ENCODE measurements at places on chromosomes 2 and 18.

GRCh38 chr18:51195451-51196117 is 1.9 kb downstream of the MEX3C start:
- no peak for DNase-seq

DNA sequence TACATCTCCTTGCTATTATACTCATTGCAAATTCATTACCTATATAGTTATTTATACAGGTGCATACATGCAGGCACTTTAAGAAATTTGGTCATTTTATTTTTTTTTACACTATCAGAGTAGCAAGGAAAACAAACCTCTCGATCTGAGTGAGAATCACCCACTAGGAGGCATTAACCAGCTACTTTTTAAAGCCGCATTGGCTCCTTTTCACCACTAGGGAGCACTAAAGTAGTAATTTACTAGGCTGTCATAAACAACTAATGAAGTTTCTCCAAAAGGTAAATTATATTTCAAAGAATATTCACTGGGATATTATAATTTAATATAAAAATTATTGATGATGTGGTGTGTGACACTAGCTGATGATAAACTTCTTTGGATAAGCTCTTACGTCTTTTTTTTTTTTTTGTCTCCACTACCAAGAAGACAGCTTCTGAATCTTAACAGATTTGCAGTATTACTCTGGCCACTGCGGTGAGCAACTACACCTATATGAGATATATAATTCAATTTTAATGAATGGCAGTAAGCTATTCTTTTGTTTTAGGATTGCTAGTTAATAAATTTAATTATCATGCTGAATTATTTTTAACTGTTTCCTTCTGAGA is 101.9 kb downstream of the NOL4 start:
- DNase-seq: no peak

GRCh38 chr2:102048465-102048864 is 56.7 kb downstream of the IL1R2 start:
- no peak for DNase-seq

GRCh38 chr2:55805686-55806085 is 112.0 kb upstream of the PNPT1 start:
- DNase-seq: peak; percentile 26

GRCh38 chr18:13532406-13533075 is 193.8 kb downstream of the FAM210A start:
- DNase-seq: no peak

DNA sequence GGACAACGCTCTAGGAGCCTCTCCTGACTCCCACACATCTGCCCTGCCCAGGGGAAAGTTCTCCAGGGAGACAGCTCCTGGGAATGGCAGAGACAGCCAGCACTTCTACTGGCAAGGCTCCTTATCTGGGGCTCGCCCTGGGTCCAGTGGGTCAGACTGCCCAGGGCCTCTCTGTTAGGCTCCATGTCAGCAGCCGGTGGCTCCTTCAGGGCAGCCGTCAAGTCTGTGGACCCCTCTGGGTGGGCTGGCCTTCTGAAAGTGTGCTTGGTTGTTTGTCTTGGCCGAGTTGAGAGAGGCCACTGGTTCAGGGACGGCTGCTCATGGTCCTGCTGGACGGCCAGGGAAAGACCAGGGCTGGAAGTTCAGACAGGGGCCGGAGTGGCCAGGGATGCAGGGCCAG is 65.6 kb downstream of the RPIA start:
- no peak for DNase-seq
